ENCODE measurements at places on chromosomes 3 and 15. TPM values are rescaled to one million over a fixed set of nuclear protein-coding genes. Genes with fewer than 3 reads are reported as not detected.

ERICH6 gene
- total RNA-seq: 0.09 TPM

GRCh38 chr3:61948699-61949305 is 387.4 kb downstream of the PTPRG start:
- DNase-seq: no peak

- peak; percentile 43 for DNase-seq
Measured at GRCh38 chr3:32420126-32421038, 28.7 kb downstream of the CMTM7 start.

DNA sequence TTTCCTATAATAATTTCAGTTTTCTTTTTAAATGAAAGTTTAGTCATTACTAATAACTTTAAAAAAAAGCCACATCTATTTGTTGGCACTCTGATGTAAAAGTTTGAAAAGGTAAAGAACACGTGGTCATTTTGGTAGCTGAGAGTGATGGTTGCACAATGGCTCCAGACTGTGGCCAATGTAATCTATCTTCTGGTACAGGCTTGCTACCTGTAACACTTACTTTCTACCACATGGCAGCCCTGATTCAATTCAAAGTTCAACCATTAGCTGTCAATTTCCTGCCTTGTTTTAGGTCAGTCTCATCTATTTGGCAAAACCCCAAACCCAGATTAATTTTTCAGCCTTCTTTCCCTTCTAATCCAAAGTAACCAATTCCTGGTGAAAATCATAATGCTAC is 126.1 kb downstream of the TUSC7 start:
- no peak for DNase-seq

NECTIN3 gene
- total RNA-seq: 35.1 TPM

MME gene
- total RNA-seq: 16.1 TPM

CCK gene
- 10.3 TPM for total RNA-seq

DNA sequence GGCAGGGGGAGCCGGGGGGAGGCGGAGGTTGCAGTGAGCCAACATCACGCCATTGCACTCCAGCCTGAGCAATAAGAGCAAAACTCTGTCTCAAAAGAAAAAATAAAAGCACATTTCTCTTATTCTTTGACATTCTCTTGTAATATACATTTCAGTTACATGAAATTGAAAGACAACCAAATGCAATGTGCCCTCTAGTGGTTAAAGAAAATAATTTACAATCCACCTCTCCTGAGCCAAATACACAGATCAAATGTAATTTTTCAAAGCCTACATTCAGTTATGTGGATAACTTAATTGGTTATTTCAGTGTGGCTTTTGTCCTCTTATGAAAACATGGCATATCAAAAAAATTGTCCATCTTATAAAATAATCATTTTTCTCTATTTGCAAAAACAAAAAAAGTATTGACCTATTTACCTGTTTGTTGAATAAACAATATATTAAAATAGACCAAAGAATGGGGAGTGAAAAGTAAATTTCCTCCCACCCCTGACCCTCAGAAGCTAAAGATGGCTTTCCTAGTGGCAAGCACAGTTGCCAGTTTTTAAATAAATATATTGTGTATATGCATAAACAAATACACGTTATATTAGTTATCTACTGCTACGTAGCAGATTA is 14.2 kb upstream of the U2SURP start:
- peak; percentile 41 for DNase-seq

- DNase-seq: peak; percentile 18
Measured at GRCh38 chr3:153621953-153622352, 459.9 kb downstream of the RAP2B start.

DNA sequence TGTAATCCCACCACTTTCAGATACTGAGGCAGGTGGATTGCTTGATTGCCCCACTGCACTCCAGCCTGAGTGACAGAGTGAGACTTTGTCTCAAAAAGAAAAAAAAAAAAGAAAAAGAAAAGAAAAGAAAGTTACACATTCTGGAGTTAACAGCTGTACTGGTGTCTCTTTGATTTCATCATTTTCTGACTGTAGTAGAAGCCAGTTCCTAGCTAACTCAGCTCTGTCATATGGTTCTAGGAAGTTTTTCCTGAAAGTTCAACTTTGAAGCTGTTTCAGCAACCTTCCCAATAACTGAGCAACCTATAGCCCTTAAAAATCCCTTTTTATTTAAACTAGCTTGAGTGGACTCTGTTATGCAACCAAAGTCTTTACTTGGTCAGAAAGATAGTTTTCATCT is 104.6 kb upstream of the STRIT1 start:
- DNase-seq: no peak

GRCh38 chr3:64179249-64179648 is 46.0 kb downstream of the PRICKLE2 start:
- DNase-seq: no peak

GRCh38 chr3:89000886-89001285 is 106.5 kb upstream of the EPHA3 start:
- DNase-seq: peak; percentile 24

DNA sequence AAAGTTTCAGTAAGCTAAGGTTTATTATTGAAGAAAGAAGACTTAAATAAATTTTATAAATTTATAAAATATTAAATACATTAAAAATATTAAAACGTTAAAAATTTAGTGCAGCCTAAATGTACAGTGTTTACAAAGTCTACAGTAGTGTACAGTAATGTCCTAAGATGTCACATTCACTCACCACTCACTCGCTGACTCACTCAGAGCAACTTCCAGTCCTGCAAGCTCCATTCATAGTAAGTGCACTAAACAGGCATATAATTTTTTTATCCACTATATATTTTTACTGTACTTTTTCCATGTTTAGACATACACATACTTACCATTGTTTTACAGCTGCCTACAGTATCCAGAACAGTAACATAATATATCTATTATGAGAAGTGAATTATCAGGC is 51.5 kb downstream of the TJP1 start:
- DNase-seq: no peak

ALG1L2 gene
- 0.40 TPM for total RNA-seq

CEP70 gene
- 35.0 TPM for total RNA-seq

DNA sequence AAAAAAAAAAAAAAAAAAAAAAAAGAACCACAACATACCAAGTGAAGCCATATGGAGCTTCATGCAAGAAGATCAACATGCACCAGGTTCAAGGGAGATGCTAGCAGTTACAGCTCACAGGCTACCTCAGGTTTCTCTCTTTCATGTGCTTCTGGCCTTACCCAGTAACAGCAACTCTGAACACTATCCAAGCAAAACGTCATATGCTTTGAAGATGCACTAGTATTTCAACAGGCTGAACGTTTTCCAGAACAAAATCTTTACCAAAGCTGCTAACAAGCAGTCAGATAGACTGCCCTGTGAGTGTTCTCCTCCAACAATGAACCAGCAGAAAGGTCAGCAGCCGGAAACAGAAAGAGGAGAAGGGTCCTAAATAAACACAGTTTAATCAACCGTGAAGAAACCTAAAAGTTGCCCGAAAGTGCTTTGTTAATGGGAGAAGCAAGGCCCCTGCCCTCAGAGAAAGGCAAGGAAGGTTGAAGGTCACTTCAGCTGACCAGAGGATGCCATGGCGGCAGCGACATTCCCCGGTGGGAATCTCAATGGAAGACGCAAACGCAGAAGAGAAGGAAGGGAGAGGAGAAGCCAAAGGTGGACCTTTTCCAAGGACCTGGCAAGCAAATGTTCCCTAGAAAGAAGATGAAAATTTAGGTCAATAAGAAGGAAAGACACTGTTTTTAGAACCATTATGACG is 80.1 kb downstream of the CCNL1 start:
- no peak for DNase-seq

- DNase-seq: no peak
Measured at GRCh38 chr3:25537516-25537915, 109.5 kb downstream of the RARB start.

- DNase-seq: no peak
Measured at GRCh38 chr3:28850186-28850585, 430.7 kb upstream of the RBMS3 start.

GRCh38 chr3:44920081-44920480 is 45.7 kb downstream of the TGM4 start:
- DNase-seq: no peak

DNA sequence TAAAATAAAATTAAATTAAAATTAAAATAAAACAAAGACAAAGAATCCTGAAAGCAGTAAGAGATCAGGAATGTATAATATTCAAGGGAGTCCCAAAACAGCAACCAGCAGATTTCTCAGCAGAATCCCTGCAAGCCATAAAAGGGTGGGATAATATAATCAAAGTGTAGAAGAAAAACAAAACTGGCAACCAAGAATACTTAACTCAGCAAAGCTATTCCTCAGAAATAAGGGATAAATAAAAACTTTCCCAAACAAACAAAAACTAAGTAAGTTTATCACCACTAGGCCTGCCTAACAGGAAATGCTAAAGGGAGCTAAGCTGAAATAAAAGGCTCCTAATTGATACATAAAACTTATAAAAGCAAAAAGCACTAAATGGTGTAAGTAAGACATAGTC is 29.8 kb downstream of the THBS1 start:
- DNase-seq: no peak

DNA sequence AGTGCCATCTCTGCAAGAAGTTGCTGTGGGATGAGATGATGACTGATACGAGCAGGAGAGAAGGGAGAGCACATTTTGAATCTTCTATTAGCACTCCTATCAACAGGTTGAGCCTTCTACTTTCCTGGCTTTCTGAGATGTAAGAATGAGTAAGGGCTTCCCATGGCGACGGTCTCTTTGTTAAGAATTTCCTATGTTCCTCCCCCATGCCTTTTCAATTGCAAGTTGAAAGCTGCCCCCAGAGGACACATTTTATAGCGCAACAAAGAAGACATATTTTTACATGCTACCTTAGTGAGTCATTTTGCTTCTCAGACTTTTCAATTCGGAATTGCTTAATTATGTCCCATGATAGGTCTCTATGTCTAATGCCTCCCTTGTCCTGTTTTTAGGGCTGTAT is 71.3 kb upstream of the LRTM1 start:
- peak; percentile 52 for DNase-seq

FOXL2 gene
- not detected for total RNA-seq

DNA sequence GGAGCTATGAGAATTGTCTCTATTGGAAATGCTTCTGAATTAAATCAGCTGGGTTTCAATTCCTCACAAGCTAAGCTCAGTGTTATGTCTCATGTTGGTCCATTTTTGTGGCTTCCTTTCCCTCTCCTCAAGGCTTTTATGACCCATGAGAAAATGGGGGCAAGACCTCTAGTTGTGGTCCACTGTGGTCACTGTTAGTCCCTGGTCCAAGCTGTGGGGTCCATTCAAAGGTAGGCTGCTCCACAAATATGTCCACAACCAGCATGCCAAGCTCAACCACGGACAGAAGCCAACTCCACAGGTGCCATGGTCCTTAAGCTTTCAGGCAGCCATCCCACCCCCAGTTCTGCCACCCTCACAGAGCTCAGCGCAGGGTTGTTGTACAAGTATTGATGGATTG is 14.9 kb upstream of the TPM1 start:
- no peak for DNase-seq

- no peak for DNase-seq
Measured at GRCh38 chr15:34994925-34995324, 6.8 kb upstream of the ZNF770 start.

DNA sequence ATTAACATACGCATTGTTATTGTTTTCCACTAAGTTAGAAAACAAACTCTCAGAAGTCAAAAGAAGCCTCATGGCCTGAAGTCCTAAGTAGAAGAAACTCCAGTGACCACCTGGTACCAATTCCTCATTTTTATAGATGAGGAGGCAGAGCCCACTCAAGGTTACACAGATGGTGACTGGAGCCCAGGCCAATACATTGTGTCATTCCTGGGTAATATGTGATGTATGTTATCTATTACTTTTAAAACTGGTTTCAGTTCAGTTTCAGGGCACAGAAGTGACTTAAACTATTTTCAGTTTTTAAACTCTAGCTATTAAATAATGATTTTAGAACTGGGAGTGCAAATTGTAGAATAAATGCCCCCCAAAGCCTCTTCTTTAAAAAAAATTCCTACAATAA is 66.7 kb upstream of the STXBP5L start:
- DNase-seq: no peak

LSMEM2 gene
- total RNA-seq: 25.4 TPM

PRSS50 gene
- total RNA-seq: 0.09 TPM

GRCh38 chr3:25573386-25574171 is 91.1 kb downstream of the TOP2B start:
- DNase-seq: no peak

- no peak for DNase-seq
Measured at GRCh38 chr15:72147418-72147817, 29.2 kb downstream of the SENP8 start.

BDH1 gene
- 3.2 TPM for total RNA-seq

DNA sequence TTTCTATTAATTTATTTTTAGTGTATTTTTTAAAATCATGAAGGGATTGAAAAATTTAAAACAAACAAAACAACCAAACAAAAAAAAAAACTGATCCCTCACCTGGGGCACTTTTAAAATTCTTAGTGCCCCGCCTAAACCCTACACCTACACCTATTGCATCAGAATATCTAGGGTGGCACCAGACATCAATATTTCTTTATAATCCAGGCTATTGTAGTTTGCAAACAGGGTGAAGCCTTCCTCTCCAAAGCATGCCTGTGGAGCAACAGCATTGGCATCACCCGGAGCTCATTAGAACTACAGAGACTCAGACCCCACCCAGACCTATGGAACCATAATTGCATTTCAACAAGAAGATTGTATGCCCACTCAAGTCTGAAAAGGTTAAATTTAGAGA is 54.9 kb upstream of the ACP3 start:
- DNase-seq: no peak

DNA sequence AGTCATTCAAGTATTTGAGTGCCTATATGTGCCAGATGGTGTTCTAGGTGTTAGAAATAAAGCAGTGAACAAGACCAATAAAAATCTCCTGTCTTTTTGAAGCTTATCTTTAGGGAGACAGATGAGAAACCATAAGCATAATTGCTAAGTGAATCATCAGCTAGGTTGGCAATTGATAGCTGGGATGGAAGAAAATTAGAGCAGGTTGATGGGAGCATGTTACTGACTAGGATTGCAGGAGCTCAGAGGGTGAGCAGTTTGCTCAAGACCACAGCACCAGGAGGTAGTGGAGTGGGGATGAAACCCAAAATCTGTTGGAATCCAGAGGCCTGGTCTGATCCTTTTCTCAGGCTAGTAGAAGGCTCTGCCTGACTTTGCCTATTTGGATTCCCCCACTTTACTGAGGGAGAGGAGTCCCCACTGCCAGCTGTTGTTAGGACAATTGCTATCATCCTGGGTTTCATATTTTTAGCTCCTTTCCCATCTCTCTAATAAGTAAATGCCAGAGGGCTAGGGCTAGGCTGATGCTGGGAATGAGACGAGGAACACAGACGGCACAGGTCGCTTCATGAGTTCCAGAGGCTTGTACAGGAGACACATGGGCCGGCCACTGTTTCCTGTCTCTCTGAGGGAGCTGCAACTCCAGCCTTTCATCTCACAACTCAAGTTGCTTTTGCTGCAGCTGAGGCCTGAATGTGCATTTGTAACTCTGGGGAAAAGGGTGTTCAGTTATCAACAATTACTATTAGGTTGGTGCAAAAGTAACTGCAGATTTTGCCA is 102.9 kb downstream of the CACNA1D start:
- DNase-seq: no peak

GRCh38 chr3:141320399-141321108 is 47.8 kb upstream of the ZBTB38 start:
- DNase-seq: no peak

WDR76 gene
- total RNA-seq: 9.1 TPM

All from muscle of leg (tissue), 16 donors.